ENCODE measurements at places on chromosomes 6 and 20. TPM values are rescaled to one million over a fixed set of nuclear protein-coding genes. Genes with fewer than 3 reads are reported as not detected.

GRCh38 chr6:86107985-86108384, 465.3 kb upstream of the SYNCRIP start:
- no peak for DNase-seq

DNA sequence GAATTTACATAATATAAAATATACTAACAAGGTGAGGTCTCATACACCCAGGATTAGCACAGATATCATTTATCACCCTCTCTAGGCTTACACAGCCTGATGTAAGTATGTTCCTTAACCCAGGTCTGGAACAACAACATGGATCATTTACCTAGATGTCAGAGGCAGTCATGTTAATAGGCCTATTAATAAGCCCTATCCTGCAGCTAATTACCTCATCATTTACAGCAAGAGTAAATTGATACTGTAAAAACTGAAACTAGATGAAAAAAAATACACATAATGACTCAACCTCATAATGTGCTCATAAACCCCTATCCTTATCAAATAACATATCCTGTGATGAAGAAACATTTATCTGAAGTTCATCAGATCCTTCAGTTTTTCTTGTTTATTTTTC, 334.3 kb upstream of the MANEA start:
- no peak for DNase-seq

GRCh38 chr6:168715643-168716481, 274.9 kb downstream of the SMOC2 start:
- no peak for DNase-seq

EEF1A2 gene
- 0.48 TPM for total RNA-seq

DNA sequence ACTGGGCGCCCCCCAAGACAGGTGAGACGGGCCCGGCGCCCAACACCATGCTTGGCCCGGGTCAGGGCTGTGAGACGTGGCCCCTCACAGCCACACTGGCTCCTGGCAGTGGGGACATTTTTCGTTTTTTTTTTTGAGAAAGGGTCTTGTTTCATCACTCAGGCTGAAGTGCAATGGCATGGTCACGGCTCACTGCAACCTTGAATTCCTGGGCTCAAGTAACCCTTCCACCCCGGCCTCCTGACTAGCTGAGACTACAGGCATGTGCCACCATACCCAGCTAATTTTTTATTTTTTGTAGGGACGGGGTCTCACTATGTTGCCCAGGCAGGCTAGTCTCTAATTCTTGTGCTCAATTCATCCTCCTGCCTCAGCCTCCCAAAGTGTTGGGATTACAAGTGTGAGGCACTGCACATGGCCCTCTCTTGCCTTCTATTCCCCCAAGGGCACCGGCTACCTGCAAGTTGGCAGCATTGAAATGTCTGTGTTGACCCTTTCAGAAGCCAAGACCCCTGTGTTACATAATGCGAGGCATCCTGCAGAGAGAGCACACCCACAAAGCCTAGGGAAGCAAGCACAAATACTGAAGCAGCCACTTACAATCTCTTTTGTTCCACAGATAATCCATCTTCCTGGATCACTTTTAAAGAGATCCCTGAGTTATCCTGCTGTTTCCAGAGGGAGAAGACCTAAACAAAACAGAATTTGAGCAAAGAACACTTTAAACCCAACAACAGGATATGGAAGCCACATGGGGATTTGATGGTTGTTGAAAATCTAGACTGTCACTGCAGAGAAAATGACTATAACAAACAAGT, 57.5 kb upstream of the SLC4A11 start:
- DNase-seq: no peak

- no peak for DNase-seq
Observed at GRCh38 chr20:62540504-62540903, 64.7 kb upstream of the GATA5 start.

SNX9 gene
- 61.6 TPM for total RNA-seq

GRCh38 chr6:35181933-35182612, 31.7 kb upstream of the SCUBE3 start:
- peak; percentile 49 for DNase-seq

DNA sequence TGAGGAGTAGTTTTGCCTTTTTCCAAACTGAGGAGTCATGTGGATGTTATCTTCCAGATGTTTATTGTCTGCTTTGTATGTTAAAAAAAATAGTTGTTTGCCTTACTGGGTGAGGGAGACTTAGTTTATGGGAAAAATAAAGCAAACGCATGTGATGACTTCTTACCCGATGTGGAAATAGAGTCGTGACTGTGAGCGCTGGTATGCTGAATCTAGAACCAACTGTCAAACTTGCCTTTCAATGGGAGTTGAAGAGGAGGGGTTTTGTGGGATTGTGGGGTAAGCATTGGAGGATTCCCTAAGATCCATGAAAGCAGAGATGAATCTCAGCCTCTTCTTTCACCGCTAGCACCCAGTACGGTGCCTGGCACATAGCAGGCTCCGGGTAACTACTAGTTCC, 5.3 kb downstream of the DCBLD1 start:
- no peak for DNase-seq

DNA sequence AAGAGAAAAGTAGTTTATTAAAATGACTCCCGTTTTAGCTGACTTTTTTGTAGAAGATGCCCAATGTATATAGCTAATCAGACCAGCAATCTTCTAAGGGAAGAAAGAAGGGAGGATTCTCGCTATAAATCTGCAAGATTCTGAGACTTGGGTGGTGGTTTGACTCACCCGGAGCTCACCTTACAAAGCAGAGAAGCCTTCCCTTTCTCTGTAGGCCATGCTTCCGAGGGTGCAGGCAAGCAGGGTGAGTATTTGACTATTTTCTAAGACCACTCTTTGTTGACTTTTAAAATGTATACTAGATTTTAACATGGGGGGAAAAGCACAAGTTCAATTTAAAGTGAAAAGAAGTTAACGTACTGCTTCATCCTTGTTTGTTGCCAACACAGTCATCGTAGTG, 2.7 kb downstream of the OLIG3 start:
- DNase-seq: no peak

SALL4 gene
- total RNA-seq: 0.33 TPM

SAMD5 gene
- total RNA-seq: 13.5 TPM

ATP9A gene
- total RNA-seq: 98.4 TPM

TOX2 gene
- total RNA-seq: 7.4 TPM

DNA sequence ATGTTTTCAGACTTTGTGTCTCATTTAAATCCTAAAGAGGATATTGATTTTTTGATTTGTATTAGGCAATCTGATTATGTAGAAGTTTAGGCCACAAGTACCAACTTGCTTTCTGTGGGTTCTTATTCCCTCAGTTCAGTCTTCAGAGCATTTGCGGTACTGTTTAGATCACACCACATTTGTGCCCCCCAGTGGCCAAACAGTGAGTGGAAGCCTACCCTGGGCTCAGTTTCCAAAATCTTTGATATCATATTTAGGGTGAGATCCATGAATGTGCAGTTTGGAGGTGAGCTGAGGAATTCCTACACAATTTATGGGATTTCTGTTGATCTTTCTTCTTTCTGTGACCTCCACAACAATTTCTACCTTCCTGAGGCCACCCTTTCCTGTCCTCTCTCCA, 92.3 kb upstream of the FUT9 start:
- DNase-seq: no peak

TUBB1 gene
- total RNA-seq: not detected

DNA sequence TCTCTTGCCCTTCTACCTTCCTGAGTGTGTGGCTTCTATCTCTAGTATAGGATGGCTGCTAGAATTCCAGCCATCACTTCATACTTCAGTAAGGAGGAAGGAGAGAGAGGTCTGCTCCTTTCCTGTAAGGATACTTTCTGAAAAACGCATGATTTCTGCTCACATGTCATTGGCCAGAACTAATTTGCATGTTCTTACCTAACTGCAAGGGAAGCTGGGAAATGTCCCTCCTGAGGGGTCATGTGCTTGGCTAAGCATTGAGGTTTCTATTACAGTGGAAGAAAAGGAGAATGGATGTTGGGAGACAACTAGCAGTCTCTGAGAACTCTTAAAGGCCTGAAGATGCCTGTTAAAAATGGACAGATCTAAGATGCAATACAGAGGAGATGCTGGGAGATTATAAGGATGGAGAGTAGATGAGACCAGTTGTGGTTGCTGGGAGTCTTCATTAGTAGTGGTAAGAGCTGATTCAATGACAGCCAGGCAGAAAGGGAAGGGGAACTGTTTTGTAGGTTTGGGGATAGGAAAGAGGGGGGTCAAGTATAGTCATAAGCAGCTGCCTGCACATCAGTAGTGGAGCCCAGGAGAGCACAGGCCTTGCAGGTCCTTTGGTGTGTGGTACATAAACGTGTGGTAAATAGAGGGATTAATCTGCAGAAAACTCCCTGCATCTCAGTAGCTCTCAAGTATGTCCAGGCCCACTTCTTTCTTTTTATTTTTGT, 20.2 kb downstream of the CDS2 start:
- DNase-seq: no peak

GRM4 gene
- total RNA-seq: not detected

KCNB1 gene
- total RNA-seq: 3.9 TPM

HSPA1L gene
- total RNA-seq: 1.3 TPM

GRCh38 chr20:14801591-14802325, 464.3 kb upstream of the FLRT3 start:
- no peak for DNase-seq

- DNase-seq: no peak
Observed at GRCh38 chr20:24954151-24954550, 5.1 kb downstream of the CST7 start.

GRCh38 chr6:70657706-70658105, 10.0 kb upstream of the SMAP1 start:
- no peak for DNase-seq

DNA sequence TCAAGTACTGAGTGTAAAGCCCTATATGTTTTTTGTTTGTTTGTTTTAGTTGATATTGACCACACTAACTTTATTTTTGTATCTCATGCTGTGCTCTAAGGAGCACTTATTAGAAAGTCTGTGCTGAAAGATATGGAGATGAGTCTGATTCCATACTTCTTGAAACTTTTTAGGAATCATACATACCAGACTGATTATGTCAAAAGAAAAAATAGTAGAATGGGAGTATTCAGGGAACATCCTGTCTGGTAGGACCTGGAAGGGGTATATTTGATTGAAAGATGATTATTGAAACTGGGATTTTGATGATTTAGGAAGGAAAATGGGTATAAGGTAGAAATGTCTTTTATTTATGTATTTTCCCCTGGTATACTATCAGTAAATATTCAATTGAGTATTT, 111.4 kb downstream of the QKI start:
- no peak for DNase-seq

TCF21 gene
- 1.0 TPM for total RNA-seq

LST1 gene
- 9.8 TPM for total RNA-seq

DNA sequence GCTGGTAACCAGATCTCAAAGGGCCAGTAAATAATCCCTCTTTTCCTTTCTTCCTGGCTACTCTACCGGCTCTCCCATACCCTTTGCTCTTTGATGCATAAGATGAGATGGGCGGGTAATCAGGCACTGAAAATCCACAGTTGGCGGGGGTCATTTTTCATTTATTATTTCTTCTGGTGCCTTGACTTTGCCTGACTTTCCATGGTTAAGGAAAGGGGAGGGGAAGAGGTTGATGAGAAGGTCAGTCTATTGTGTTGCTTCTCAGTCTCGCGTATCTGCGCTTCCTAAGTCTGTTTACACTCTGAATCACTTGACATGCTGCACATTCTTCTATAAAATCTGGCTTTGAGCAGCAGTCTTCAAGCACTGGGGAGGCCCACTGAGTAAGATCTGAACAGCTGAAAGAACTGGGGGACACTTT, 121.1 kb upstream of the HDGFL1 start:
- DNase-seq: no peak

- no peak for DNase-seq
Observed at GRCh38 chr6:135282395-135282794, 101.3 kb downstream of the MYB start.

DNA sequence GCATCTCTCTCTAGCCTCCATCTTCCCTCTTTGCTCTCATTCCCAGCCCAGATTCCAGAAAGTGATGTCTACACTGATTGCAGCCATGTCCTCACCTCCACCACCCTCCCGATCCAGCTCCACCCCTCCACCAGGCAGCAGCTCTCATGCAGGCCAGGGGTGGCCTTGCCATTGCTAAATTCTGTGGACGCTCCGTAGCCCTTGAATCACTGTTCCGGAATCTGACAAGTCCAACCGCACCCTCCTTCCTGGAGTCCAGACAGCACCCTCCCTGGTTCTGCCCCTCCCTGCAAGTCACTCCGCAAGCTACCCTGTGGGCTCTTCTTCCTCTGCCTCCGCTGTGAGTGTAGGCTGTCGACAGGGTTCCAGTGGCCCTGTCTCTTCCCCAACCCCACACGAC, 26.2 kb downstream of the TNXB start:
- DNase-seq: no peak

DNA sequence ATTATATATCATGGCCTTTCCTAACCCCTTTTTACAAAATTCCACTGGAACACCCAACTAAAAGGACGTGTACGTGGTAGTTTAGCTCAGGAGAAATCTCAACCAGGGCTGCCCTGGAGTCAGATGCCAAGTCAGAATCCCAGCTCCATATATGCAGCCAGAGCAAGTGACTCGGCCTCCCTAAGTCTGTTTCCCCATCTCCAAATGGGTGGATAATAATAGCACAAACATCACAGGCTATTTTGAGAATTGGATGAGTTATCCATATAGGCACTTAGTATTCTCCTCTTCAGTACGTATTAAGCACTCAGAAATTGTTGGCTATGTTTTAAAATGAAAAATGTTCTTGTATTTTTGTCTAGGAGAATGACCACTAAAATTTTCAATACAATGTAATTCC, 481.5 kb downstream of the CD109 start:
- no peak for DNase-seq

SPDEF gene
- total RNA-seq: 123 TPM

GRCh38 chr20:53517146-53517545, 76.5 kb downstream of the ZNF217 start:
- DNase-seq: no peak

GRCh38 chr6:6612308-6612707, 23.8 kb downstream of the LY86 start:
- DNase-seq: no peak

Data from breast epithelium (tissue), 4 donors.